ENCODE measurements at places on chromosomes 6 and 20.

DNA sequence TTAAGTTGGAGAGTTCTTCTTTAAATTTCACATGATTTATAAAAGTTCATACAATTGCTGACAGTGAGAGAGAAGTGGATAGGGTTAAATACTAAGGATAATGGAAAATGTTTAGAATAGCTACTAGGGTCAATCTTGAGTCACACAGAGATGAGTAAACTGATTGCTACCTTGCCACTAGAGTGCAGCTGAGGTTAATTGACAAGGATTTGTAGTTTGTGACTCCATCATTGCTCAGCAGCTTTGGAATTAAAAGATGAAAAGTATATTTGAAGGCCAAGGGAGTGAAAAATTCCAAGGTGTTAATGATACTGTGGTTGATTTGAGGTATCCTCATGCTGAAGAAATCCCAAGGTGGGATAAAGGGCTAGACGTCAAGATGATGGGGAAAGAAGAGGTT is 524.0 kb downstream of the UTRN start:
- DNase-seq = no peak

GRCh38 chr6:75287424-75287823 is 2.8 kb upstream of the TMEM30A start:
- no peak for DNase-seq

- no peak for DNase-seq
Measured at GRCh38 chr6:148898376-148899014, 151.7 kb downstream of the UST start.

DNA sequence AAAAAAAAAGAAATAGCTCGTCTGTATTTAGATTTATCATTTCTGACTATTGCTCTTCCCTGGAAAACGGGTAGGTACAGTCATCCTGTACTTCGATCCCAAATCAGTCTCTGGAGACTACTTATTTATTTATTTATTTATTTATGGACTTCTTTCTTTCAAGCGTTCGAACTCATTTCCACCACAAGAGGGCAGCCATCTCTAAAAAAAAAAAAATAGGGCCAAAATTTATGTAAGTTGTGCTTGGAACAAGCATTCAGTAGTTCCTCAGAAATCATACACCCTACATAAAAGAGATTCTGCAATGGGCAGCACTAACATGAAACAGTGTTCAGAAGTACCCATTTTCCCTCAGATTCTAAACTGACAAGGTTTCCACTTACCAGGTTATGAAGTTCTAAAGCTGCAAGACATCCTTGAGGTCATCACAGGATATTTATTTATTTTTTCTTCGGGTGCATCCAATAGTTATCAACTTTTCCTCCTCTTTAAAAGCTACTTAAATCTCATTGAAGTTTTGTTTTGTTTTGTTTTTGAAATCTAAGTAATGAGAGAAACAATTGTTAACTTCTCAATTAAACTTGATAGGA is 1.9 kb upstream of the BMP2 start:
- DNase-seq = no peak

- no peak for DNase-seq
Measured at GRCh38 chr6:31418251-31418650, 14.9 kb downstream of the MICA start.

GRCh38 chr6:43717389-43717788 is 29.8 kb upstream of the MRPS18A start:
- no peak for DNase-seq

GRCh38 chr20:63255931-63256704 is 1.9 kb upstream of the NKAIN4 start:
- DNase-seq = no peak

DNA sequence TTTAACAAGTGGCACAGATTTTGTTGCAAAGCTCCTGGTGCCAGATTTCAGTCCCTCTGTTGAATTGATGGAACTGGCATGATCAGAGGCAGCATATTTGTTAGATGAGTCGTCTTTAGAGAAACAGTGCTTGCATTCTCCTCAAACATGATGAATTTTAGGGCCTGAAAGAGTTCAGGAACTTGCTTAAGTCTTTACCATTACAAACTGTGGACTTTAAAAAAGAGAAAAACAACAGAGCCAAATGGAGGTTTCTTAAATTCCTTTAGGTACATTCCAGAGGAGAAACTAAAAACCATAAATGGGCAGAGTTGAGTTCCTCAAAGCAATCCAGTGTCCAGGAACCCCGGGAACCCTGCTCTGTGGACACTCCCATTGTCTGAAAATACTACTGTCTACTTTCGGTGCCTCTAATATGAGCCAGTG is 2.5 kb downstream of the GTF2H5 start:
- no peak for DNase-seq

DNA sequence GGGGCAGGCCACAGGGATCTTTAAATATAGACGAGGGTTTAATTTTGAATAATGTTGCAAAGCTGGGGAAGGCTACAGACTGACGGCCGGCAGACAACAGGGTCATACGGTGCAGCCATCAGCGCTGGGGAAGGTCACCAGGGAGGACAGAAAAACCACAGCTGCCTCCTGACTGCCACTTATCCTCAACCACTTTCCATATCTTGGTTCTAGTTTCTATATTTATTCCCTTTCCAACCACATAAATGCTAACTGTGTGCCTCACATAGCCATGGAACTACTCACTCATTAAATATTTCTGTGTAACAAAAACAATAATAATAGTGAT is 85.7 kb upstream of the AGPAT4 start:
- DNase-seq = no peak

- no peak for DNase-seq
Measured at GRCh38 chr6:16681260-16681873, 79.9 kb downstream of the ATXN1 start.

DNA sequence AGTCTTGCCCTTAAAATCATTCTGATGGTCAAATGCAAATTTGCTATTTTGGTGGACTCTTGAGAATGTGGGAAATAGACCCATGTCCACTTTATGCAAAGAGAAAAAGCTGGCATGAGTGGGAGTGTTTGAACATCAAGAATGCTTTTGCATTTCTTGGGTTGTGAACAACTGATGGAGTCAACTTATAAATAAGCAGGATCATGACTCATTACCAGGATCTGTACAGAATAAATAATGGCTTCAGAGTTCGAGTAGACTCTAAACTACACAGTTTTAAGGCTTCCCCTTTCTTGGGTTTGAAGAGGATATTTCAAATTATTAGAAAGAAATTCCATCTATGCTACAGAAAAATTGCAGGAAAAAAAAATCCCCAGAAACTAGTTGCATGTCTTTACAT is 195.5 kb downstream of the EYA4 start:
- no peak for DNase-seq

DNA sequence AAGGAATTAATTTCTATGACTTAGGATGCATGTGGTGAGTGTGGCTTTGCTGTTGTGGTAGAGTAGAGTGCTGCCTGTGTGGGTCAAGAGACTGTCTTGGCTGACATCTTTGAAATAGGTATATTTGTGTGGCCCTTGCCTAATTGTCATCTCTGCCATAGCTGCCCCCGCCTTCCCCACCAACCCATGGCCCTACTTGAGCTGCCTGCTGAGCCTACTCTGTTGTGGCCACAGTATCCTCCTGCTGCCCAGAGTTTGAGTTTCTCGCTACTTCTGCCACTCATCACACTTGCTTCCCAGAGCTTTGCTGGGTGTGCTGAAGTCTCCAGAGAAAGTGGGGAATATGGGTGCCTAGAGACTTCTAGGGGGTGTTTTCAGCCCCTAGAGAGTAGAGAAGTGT is 8.0 kb downstream of the PLCG1 start:
- no peak for DNase-seq

DNA sequence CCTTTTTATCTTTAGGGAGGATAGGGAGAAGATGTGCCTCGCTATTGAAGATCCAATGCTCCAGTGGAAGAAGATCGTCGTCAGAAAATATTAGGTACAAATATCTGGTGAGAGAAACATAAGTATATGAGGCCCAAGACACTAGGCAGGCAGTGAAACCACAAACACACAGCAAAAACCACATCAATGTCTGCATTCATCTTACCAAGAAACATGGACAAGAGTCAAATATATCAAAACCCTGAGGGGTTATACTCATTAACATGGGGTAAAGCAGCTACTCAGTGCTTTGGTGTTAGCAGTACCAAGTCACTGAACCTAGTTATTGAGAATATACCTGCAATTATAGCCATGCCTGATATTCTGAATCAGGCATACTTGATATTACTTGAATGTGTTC is 101.4 kb upstream of the FAM184A start:
- DNase-seq = no peak

DNA sequence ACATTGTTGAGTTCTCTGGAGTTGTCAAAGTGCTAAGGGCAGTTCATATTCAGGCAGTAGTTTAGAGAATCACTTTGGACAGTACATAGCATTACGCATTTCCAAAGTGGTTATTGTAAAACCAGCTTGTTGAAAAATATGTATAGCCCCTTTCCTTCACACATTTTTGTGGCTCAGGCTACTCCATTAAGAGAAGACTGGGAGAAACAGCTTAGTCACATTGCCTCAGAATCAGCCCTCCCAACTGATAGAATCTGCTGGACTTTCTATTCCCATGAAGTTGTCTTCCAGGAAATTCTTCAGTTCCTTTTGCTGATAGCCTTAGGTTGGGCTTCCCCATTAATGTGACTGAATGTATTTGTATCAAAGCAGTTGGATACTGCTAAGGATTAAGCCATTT is 39.5 kb upstream of the HDGFL1 start:
- DNase-seq = no peak

DNA sequence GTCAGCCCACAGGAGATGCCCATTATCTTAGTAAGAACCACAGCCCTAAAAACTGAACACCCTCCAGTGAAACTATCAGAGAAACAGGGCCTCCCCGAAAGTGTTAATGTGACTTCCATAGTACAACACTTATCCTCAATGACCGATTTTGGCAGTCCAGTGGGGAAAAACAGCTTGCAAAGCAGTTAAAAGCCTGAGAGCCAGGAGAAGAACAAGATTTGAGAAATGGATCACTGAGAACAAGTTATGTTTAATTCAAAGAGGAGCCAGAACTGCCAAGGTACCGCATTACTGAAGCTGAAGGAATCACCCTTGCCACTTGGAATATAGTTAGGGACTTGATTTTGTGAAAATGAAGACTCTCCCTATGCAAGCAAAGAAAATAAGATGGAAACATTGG is 236.9 kb downstream of the QKI start:
- no peak for DNase-seq

DNA sequence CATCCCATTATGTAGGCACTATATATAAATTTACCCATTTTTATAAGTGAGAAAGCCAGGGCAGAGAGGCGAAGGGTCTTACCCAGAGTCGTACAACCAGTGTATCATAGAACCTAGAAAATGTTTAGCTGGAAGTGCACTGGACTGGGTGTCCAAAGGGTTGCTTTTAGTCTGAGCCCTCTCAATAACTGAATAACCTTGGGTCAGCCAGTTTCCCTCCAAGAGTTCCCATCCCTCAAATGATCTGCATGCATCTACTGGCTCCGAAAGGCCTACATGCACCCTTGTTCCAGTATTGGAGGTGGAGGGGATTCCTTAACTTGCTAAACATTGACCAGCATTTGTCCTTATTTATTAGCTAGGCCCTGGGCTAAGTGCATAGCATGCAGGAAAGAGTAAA is 3.8 kb downstream of the SNPH start:
- no peak for DNase-seq

DNA sequence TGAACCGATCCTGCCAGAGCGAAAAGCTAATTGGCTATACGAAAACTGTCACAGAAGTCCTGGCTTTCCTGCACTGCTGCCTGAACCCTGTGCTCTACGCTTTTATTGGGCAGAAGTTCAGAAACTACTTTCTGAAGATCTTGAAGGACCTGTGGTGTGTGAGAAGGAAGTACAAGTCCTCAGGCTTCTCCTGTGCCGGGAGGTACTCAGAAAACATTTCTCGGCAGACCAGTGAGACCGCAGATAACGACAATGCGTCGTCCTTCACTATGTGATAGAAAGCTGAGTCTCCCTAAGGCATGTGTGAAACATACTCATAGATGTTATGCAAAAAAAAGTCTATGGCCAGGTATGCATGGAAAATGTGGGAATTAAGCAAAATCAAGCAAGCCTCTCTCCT is 14.2 kb downstream of the CCR6 start:
- DNase-seq = no peak

GRCh38 chr20:23350904-23351838 is 580 bp downstream of the NXT1 start:
- peak; percentile 31 for DNase-seq

GRCh38 chr20:4788314-4788713 is 66.6 kb downstream of the PRND start:
- DNase-seq = no peak

DNA sequence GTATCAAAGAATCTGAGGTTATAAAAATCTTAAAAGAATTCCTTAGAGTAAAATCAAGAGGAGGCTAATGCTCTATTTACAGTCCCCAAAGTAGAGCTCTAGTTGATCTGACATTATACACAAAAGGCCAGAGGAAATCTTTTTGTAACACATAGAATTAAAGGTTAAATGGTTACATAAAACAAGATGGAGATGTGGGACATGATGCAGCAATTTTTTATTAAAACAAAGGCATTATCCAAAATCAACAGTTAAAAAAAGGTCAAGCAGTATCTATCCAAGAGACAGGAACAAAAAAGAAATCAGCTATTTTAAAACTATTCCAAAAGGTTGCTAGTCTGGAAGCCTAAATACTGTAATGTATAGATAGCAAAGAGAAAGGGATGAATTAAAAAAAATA is 20.4 kb downstream of the ELOVL5 start:
- no peak for DNase-seq

DNA sequence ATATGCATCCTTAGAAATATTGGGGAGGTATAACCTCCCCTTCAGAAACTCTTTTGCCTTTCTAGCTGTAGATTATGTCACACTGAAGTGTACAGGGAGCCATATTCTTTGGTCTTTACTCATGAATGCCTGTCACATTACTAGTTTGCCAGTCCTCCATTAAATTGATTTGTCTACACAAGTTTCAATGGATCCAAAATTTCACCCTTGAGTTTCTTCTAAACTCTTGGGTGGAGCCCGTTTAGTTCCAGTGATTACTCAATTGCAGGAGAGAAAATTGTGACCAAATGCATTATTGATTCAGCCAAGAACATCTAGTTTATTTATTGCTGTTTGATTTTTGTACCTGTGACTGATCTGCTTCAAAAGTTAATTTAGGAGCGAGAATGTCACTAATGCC is 60.4 kb upstream of the TFB1M start:
- no peak for DNase-seq

GRCh38 chr6:71181565-71181964 is 107.0 kb upstream of the OGFRL1 start:
- no peak for DNase-seq

Measured in activated CD4-positive, alpha-beta T cell treated with anti-CD3 and anti-CD28 coated beads for 1 hour (primary cell).